LoVo (cell line): ENCODE measurements at places on chromosomes 6 and 20.

DNA sequence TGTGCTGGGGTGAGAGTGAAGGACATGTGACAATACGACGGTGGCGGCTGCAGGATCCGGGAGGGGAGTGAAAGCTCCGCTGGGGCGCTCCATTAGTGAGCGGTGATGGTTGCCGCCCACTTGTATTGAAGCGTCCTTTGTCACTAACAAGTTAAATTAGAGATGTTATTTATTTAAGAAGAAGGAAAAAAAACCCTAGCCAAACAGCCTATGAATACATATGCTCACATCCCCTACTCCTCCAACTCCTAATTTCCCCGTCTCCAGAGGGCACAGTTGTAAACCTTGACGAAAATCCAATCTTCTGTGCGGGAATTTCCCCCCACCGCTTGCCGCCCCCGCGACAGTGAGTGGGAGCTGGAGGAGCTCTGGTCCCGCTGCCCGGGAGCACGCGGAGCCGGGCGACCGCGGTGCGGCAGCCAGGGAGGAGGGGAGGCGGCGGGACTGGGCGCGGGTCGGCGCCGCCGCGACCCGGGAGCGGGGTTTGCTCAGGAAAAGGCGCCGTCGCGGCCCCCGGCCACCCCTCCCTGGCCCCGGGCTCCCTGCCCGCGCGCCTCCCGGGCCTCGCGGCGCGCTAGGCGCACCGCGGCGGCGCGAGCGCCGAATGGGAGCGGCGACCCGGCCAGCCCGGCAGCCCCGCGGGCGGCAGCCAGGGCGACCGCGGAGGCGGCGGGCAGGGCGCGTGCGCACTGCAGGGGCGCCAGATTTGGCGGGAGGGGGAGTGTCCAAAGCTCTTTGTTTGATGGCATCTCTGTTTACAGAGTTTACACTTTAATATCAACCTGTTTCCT is at the start of gene MYB:
Gene MYB (plus strand): TSS at position 767 of the 791 bp plus-strand sequence. CDS start 206 bp downstream, outside the sequence.
- peak; percentile 90 for DNase-seq

DNA sequence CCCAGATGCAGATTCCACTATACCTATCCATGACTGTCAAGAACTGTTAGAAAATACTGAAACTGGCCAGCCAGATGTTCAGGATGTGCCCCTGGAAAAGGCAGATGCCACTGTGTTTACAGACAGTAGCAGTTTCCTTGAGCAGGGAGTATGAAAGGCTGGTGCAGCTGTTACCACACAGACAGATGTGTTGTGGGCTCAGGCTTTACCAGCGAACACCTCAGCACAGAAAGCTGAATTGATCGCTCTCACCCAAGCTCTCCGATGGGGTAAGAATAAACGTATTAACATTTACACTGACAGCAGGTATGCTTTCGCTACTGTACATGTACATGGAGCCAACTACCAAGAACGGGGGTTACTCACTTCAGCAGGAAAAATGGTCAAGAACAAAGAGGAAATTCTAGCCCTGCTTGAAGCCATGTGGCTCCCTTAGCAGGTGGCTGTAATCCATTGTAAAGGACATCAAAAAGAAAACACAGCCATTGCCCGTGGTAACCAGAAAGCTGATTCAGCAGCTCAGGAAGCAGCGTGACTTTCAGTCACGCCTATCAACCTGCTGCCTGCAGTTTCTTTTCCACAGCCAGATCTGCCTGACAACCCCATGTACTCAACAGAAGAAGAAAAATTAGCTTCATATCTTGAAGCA is 459.7 kb upstream of the HTR1E start:
- no peak for DNase-seq

DNA sequence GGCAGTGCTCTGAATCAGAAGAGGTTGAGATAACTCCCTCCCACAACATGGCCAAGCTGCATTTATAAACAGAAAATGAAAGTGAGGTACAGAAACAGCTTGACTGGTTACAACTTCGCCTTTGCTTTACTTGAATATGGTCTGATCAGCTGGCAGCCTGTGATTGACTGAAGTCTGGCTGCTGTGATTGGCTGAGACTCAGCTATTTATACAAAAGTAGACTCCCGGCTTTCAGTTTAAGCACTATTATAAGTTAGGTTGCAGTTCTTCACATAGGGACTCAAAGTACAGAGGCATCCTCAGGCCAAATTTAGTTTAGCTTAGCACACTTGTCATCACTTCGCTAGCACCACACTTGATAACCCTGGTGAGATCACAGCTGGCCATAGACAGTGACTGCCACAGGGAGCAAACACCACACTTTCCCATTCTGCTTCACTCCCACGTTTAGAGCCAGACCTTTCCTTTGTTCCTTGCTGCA is 362.6 kb downstream of the EPM2A start:
- DNase-seq, result peak; percentile 12

GRCh38 chr20:36462440-36463211 is 78.7 kb upstream of the MYL9 start:
- DNase-seq, result no peak

DNA sequence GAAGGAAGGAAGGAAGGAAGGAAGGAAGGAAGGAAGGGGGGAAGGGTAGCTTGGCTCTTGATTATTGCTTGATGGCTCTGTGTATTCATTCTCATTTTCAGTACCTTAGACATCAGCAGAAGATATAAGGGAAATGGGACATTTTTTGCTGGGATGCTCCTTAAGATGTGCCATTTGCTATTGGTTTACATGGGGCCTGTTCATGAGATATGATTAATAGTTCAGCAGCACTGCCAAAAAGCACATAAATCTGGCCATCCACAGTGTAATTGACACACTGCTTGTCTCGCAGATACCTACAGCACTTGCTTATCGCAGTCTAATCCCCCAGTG is 137.5 kb upstream of the JARID2 start:
- no peak for DNase-seq

- DNase-seq, result no peak
These were observed 23.4 kb upstream of the TRDN start for GRCh38 chr6:123659960-123660748.

- DNase-seq, result no peak
These were observed 353.1 kb downstream of the CDC5L start for GRCh38 chr6:44740566-44741120.

- DNase-seq, result no peak
These were observed 117.8 kb upstream of the SUPT3H start for GRCh38 chr6:45495429-45496084.

GRCh38 chr6:161676586-161676985 is 402.7 kb upstream of the AGPAT4 start:
- DNase-seq, result no peak

- no peak for DNase-seq
These were observed 41.0 kb upstream of the NFATC2 start for GRCh38 chr20:51583499-51583898.

- peak; percentile 88 for DNase-seq
These were observed 33.7 kb upstream of the ME1 start for GRCh38 chr6:83464381-83465140.

- DNase-seq, result no peak
These were observed 92.9 kb downstream of the ANKS1A start for GRCh38 chr6:34981951-34982350.

GRCh38 chr6:79494841-79495240 is 42.4 kb downstream of the LCA5 start:
- DNase-seq, result no peak

DNA sequence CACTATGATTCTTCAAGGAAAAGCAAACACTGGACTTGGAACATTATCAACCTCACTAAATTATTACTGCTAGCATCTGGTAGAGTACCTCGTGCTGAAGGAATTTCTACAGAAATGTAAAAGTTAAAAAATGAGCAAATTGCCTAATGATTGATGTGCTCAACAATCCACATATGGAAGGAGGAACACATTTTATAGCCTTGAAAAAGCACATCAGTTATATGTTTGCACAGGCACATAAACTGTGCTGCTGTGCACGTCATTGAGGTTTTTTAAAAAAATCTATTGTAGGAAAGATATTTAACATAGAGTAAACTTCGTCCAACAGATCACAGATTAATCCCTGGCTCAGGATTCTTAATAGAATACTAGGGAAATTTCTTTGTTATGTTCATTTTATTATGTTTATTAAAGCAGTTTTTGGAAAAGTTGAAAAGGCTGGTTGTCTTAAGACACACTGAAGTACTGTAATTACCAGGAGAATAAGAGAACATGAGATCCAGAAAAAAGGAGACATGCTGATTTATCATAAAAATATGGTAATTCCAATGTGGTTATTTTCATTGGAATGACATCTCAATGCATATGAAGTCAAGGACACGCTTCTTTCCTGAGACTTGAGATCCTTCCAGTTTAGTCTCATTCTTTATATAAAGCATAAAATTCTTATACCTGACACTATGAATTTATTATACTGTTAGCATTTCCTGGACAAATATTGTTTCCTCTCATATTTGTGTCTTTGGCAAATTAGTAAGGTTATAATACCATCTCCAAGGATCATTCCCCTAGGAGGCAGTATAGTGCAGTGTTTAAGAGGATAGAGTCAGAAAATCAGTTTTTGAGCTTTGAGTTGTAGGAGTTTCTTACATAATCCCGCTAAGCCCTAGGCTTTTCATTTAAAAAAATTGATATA is 511.1 kb downstream of the TENT5A start:
- DNase-seq, result peak; percentile 16

DNA sequence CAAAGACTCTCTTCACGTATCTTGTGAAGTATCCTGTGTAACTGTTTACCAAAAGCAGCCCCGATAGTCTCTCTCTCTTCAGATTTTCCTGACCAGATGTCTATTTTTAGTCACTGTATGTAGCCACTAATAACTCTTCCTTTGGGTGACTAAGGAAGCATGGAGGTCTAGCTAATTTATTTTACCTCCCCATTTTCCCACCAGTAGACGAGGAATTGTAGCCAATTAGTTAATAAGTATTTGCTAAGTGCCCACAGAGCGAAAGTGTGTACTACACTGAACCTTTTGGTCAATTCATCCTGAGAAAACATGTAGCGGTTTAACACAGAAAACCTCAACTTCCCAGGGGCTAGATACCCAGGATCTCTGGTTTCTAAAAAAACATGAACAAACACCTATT is 180.6 kb downstream of the TBX18 start:
- DNase-seq, result no peak

GRCh38 chr6:144460327-144461095 is 175.4 kb downstream of the UTRN start:
- no peak for DNase-seq

DNA sequence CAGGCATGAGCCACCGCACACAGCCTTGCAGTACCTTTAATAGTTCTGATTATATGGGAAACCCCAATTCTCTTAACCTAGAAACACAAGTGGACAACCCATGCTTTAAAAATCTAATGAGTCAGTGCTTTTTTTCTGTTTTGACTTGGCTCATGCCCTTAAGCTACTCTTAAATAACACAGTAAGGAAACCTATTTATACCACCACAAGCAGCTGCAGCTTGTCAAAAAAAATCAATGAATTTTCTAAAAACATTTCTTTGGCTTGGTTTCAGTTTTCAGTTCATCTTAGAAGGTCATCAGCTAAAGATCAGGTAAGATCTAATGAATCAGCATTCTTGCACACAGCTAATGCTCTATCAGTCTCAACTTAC is 124.1 kb upstream of the DST start:
- DNase-seq, result no peak

DNA sequence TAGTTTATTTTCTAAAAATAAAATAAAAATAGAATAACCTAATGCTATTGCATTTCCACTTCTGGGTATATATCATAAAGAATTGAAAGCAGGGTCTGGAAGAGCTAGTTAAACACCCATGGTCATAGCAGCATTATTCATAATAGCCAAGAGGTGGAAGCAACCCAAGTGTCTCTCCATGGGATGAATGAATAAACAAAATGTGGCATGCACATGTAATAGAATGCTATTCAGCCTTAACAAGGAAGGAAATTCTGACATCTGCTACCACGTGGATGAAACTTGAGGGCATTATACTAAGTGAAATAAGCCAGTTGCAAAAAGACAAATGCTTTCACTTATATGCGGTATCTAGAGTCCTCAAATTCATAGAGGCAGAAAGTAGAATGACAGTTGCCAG is 130.8 kb downstream of the TIAM2 start:
- DNase-seq, result no peak

GRCh38 chr6:148405894-148406293 is 63.3 kb downstream of the SASH1 start:
- DNase-seq, result no peak

GRCh38 chr6:77455271-77455670 is 8.0 kb downstream of the HTR1B start:
- no peak for DNase-seq
